ENCODE measurements at places on chromosomes 16 and 17. TPM values are rescaled to one million over a fixed set of nuclear protein-coding genes. Genes with fewer than 3 reads are reported as not detected.

- no peak for DNase-seq
These were observed 17.3 kb downstream of the CRYBA1 start for GRCh38 chr17:29263916-29264315.

GRCh38 chr16:76222087-76222486 lies 55.1 kb upstream of the CNTNAP4 start:
- DNase-seq = no peak

UBN1 gene
- total RNA-seq = 31.9 TPM

C17orf50 gene
- total RNA-seq = not detected

Data from HCT116 (cell line).